Muscle of arm (tissue), 14 donors: ENCODE measurements at places on chromosomes 11 and 22. TPM values are rescaled to one million over a fixed set of nuclear protein-coding genes. Genes with fewer than 3 reads are reported as not detected.
A peak's percentile ranks its signal among the peaks of the same experiment; 100 is the strongest.

DNA sequence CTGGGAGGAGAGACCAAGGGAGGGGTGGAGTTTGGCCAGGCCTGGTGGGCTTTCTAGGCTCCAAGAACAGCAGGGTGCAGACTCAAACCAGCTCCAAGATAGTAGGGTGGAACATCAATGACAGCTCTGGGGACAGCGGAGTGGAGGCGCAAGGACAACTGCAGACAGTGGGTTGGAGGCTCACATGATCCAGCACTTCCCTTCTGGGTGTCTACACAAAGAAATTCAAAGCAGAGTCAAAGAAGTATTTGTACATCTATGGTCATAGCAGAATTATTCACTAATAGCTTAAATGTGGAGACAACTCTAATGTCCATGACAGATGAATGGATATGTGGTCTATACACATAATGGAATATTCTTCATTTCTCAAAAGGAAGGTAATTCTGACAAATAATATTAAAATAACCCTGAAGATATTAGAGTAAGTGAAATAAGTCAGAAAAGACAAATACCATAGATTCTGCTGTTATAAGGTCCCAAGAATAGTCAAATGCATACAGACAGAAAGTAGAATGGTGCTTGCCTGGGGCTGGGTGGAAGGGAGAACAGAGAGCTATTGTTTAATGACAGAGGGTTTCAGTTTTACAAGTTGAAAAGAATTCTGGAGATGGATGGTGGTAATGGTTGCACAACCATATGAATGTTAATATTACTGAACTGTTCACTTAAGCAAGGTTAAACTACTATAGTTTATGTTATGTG is 5.5 kb upstream of the GAB4 start:
- no peak for DNase-seq

- DNase-seq: no peak
Measured at GRCh38 chr11:44777209-44778194, 50.7 kb downstream of the TSPAN18 start.

- DNase-seq: no peak
Measured at GRCh38 chr11:76808996-76809395, 25.8 kb downstream of the TSKU start.

GRCh38 chr11:45335434-45335833 is 49.3 kb upstream of the SYT13 start:
- DNase-seq: no peak

DNA sequence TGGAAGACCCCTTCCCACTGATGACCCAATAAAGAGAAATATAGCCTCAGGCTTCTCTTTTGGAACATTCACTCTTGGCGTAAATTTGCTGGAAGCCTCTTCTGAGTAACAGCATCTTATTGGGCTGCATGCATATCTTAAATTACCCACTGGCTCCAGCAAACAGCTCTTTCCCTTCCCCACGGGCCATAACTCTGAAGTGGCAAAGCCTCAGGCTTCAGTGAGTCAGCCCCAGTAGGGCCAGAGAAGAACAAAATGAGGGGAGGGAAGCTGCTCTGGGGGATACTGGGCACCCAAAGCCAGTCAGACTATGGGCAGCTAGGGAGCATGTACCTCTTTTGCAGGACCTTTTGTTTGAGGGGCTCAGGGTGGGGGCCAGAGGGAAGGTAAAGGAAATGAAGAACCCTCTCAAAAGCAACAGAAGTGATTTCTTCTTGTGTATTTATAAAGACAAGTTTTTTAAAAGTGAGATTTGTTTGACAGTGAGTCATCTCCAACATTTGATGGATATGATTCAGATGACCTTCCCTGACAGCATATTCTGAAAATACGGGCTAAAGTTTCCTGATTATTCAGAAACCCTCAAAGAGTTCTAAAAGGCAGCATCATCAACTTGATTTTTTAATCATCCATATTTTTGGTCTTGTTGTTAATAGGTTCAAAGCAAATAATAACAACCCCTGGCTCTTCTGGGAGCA is 203.4 kb downstream of the KIF18A start:
- DNase-seq: no peak

DNA sequence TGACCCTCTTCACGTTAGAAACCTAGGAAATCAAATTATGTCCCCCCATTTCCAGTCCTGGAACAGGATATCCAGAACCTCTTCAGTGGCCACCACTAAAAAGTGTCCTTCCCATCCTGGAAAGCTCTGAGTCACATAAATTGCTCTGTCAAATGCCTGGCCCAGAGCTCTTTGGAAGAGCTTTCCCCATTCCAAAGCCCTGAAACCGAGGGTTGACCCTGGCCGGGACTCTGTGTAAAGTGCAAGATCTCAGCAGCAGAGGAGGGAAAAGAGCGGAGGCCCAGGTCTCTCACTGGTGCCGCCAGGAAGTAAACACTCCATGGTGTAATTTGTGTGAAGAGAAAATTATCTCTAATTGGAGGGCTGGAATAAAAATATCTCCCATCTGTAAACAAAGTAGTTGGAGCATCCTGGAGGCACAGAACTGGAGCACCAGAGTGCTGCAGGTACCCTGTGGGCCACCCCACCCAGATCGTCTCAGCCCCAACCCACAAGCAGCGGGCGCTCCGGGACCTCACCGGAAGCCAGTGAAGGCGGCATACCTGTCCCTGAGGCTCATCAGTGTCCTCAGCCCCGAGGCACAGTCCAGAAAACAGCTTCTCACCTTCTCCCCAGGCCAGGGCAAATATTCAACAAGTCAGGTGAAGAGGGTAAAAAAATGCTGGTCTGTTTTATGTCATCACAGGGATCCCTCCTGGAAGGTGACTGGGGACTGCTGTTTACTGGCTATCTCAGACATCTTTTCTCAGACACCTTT is 4.7 kb upstream of the JAM3 start:
- no peak for DNase-seq

DNA sequence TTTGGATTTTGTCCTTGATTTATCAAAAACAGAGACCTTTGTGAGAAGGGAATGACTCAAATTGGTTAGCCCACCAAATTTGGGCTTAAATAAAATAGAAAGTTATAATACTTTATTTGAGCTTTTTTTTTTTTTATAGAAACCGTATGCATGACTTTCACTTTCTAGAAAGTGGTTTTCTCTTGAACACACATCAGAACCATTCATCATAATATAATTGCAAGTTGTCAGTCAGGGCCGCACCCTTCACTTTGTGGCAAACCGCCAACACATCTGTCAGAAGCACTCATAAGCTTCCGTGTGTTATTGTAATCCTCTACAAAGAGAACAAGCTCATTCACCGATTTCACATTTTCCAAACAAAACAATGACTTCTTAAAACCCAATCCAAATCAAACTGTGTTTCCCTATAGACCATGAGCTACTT is 76.1 kb downstream of the SOX6 start:
- DNase-seq: no peak

DNA sequence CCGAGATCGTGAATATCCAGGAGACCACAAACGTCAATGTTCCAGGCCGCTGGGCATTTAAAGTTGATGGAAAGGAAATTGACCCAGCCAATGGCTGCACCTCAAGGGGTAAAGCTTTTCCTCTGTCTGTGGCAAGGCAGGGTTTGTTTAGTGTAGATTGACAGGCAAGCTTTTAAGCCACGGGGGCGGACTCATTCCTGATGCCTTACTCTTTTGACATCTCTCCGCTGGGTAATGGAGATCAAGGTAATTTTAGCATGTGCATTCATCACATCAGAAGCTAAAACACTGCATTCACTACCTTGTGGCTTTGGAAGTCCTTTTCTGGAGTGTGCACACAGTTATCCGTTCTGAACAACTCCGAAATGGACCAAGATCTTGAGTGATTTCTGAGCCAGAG is 12.6 kb downstream of the TECTA start:
- no peak for DNase-seq

DNA sequence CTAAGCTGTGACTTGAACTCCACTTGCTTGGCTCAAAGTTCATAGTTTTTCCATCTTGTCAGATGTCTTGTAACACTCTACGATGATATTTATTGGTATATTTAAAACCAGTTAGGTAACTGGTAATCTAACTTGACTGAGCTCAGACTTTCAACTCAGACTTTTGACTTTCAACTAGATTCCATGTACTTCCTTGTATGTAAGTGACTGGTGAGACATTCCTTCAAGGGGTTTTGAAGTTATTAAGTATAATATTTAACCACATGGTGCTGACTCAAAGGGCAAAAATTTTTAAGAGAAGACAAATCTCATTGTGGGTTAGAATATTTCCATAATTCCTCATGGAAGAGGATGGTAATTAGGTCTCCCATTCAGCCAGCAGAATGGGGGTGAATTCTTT is 631.3 kb upstream of the ANO5 start:
- no peak for DNase-seq

- no peak for DNase-seq
Measured at GRCh38 chr11:123608371-123608770, 46.1 kb downstream of the SCN3B start.

- DNase-seq: no peak
Measured at GRCh38 chr11:68142028-68142412, 20.8 kb upstream of the CHKA start.

DNA sequence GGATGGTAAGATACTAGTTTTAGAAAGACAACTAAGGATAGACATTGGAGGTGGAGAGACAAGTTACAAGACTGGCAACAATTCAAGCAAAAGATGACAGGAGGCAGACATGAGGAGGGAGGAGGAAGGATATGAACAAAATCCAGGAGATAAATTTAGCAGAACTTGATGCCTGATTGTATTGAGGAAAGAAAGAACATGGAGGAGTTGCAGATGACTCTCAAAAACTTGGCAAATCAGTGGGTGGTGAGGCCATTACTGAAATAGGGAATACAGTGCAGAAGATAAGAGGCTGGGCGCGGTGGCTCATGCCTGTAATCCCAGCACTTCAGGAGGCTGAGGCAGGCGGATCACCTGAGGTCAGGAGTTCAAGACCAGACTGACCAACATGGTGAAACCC is 2.7 kb upstream of the UPB1 start:
- DNase-seq: no peak

DNA sequence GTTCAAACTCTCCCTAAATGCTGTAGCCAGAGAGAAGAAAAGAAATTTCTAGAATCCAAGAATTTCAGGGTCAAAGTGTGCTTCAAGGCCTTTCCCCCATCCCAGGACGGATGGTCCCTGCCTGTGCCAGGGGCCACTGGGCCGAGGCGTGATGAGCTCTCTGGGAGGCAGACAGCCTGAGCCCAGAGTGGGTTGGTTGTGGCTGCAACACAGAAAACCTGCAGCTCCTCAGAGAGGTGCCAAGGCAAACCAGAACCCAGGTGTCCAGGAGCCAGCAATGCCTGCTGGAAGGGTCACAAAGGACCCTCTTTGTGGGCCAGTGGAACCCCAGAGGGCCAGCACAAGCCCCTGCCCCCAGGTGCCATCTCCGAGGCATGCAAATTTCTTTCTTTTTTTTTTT is 2.6 kb upstream of the APOL6 start:
- DNase-seq: no peak

- DNase-seq: peak; percentile 68
Measured at GRCh38 chr22:24155627-24156140, 25.6 kb upstream of the SUSD2 start.

DNA sequence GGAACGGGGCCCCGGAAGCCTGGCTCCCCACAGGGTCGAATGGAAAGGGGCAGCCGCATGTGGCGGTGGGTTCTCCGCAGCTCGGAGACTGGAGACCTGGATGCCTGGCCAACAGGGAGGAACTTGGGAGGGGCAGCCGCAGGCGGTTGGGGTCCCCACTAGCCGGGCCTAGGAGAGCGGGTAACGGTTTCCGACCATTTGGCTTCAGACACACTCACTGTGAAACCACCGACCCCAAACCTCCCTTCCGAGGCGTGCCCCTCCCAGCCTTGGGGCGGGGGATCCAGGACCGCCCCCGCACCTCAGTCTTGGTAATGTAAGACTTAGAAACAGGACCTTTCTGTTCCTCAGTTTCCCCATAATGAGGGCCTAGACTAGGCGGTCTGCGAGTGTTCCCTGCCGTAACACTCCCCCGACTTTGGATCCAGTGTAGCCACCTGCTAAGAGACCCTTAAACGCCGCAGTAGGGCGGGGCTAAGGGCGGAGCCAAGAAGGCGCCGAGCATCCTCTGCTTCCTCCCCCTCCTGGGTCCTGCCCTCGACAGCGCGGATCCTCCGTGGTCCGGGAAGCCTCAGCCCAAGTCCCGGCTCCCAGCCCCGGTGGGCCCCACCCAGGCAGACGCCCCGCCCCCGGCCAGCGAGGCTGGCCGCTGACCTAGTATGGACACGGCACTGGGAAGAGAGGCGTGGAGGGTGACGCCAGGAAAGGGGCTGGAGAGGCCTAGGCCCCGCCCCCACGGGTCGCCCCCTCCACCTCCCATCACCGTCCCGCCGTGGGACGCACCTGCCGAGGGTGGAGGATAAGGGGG is 1.8 kb upstream of the RASGRP2 start:
- DNase-seq: peak; percentile 66

GRCh38 chr11:1745701-1746320 is 4.6 kb downstream of the IFITM10 start:
- DNase-seq: no peak

- DNase-seq: no peak
Measured at GRCh38 chr11:114280696-114281095, 15.5 kb upstream of the NNMT start.

MS4A3 gene
- polyA plus RNA-seq: 0.68 TPM

DYNC2H1 gene
- 12.3 TPM for polyA plus RNA-seq

ADORA2A gene
- 7.4 TPM for polyA plus RNA-seq

PAMR1 gene
- polyA plus RNA-seq: 14.3 TPM

APOL6 gene
- not detected for polyA plus RNA-seq
